ENCODE measurements at places on chromosomes 1 and 21. TPM values are rescaled to one million over a fixed set of nuclear protein-coding genes. Genes with fewer than 3 reads are reported as not detected.

SPRR2A gene
- not detected for total RNA-seq

KDF1 gene
- not detected for total RNA-seq

C1QTNF12 gene
- total RNA-seq = 1.7 TPM

TARBP1 gene
- total RNA-seq = 14.7 TPM

SPRR2F gene
- not detected for total RNA-seq

DNASE2B gene
- total RNA-seq = not detected

PDC gene
- total RNA-seq = not detected

PAQR6 gene
- 3.8 TPM for total RNA-seq

KRTAP8-1 gene
- total RNA-seq = not detected

SLC26A9 gene
- 0.11 TPM for total RNA-seq

DIO1 gene
- total RNA-seq = not detected

KRTAP12-2 gene
- not detected for total RNA-seq

CELSR2 gene
- 5.8 TPM for total RNA-seq

RGS16 gene
- 0.32 TPM for total RNA-seq

TTLL10 gene
- not detected for total RNA-seq

CFAP57 gene
- total RNA-seq = 0.31 TPM

GJA9 gene
- 0.08 TPM for total RNA-seq

RPE65 gene
- not detected for total RNA-seq

FALEC gene
- not detected for total RNA-seq

DDR2 gene
- total RNA-seq = 0.38 TPM

GUCA2B gene
- total RNA-seq = not detected

CAPZA1 gene
- 62.1 TPM for total RNA-seq

TMIGD3 gene
- total RNA-seq = not detected

ATAD3C gene
- total RNA-seq = not detected

ZRANB2 gene
- total RNA-seq = 23.9 TPM

FNDC5 gene
- 0.75 TPM for total RNA-seq

DCST1 gene
- not detected for total RNA-seq

SH2D2A gene
- 5.1 TPM for total RNA-seq

RGS18 gene
- total RNA-seq = not detected

TNFSF18 gene
- total RNA-seq = not detected

FAM3B gene
- total RNA-seq = not detected

SLC45A3 gene
- 5.5 TPM for total RNA-seq
